ENCODE measurements at places on chromosomes 11 and 22.

DNA sequence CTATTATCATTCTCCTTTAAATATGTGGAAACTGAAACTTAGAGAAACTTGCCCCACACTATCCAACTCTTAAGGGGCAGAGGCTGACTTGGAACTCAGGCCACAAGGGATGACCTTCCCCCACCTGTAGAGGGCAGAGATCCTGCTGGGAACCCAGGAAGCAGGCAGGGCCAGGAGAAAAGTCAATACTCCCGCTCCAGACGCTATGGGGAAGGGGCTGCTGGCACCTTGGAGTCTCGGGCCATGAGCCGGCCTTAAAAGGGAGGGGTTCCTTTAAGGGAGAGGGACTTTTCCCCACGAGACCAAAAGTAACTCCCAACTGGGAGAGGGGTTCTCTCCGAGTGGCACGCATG is 620 bp upstream of the ANO5 start:
- no peak for DNase-seq

DNA sequence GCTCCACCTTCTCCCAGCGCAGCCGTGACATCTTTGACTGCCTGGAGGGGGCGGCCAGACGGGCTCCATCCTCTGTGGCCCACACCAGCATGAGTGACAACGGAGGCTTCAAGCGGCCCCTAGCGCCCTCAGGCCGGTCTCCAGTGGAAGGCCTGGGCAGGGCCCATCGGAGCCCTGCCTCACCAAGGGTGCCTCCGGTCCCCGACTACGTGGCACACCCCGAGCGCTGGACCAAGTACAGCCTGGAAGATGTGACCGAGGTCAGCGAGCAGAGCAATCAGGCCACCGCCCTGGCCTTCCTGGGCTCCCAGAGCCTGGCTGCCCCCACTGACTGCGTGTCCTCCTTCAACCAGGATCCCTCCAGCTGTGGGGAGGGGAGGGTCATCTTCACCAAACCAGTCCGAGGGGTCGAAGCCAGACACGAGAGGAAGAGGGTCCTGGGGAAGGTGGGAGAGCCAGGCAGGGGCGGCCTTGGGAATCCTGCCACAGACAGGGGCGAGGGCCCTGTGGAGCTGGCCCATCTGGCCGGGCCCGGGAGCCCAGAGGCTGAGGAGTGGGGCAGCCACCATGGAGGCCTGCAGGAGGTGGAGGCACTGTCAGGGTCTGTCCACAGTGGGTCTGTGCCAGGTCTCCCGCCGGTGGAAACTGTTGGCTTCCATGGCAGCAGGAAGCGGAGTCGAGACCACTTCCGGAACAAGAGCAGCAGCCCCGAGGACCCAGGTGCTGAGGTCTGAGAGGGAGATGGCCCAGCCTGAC is 2.5 kb downstream of the TSSC4 start:
- DNase-seq = no peak

- DNase-seq = peak; percentile 80
Observed at GRCh38 chr22:38203090-38203810, 1.5 kb downstream of the MAFF start.

GRCh38 chr11:5239046-5239445 is 4.8 kb upstream of the HBD start:
- DNase-seq = no peak

DNA sequence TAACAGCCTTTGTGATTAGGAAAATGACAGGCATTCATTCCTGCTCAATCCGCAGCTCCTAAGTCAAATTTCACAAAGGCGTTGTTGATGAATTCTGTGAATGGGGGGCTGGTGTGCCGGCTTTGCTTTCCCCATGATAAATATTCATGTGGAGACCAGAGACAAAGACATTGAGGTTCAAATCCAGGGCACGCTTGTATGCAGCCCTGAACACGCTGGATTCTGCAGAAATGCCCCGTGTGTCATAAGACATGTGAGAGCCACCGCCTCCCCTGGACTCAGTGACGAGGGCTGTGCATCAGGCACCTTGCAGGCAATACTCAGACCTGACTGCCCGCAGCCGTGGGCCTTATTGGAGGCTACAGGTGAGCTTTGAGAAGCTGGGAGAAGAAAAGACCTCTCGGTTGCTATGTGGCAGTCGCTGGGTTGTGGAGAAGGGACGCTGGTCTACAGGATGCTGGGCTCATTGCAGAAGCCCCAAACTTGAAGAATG is 906.2 kb downstream of the BRD1 start:
- peak; percentile 34 for DNase-seq

DNA sequence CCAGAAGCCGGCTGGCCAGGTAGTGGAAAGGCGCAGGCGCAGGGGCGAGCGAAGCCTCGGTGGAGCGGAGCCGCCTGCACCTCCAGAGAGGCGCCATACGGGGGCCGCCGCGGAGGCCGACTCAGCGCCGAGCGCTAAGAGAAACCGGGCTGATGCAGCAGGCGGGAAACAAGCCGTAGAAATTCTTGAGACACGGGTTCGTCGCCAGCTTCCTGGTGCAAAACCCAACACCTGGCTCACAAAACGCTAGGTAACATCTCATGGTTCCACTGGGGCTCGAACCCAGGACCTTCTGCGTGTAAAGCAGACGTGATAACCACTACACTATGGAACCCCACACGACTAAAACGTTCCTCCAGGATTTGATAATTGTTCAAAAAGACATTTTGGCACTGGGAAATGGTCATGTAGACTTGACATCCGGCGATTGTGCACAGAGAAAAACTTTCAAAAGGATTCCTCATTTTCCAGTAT is 39.1 kb downstream of the OR4D9 start:
- DNase-seq = peak; percentile 94

DNA sequence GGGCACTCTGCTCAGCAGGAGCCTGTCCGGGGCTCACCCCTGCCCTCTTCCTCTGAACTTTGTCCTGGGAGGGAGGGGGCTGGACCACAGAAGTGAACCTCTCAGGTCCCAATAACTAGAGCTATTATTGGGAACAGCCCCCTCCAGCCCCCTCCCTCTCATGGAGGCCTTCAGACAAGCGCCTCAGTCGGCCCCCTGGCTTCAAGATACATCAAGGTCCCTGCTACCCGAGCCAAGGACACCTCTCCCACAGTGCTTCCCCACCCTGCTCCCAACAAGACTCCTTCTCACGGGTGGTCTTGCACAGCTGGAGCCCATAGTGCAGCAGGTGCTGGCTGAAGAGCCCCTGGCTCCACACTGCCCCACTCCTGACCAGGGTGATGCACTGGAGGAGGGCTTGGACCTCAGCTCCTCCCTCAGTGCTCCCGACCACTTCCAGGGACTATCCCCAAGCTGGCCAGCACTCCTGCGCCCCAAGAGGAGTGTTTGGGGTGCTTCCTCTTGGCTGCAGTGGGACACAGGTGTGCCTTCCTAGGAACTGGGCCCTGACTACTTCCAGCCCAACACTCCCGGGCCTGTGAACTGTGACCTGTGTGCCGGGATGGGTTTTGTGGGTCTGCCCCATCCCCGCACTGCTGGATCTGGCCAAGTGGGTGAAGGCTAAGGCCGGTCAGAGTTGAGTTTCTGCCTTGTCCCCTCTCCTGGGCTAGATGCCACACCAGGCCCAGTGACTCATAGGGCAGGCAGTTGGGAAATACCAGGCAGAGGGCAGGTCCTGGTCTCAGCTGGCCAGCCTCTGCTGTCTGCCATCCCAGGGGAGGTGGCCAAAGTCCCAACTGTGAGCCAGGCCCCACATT is 2.2 kb downstream of the PNPLA2 start:
- no peak for DNase-seq

- no peak for DNase-seq
Observed at GRCh38 chr11:92698742-92699141, 270.7 kb upstream of the MTNR1B start.

DNA sequence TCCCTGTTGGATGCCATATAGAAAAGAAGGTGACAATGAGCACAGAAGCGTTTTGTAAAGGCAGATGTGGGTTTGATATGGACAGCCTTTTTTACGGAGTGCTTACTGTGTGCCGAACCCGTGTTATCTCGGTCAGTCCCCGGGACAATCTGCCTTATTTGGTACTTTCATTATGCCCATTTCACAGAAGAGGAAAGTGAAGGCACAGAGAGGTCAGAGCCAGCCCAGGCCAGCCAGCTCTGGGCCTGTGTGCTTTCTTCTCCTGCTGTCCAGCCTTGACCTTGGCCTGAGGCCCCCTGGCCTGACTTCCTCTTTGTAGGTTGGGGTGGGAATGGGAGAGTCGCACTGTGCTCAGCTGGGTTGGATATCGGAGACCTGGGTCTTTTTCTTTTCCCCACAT is 628 bp upstream of the CRYBB1 start:
- no peak for DNase-seq

DNA sequence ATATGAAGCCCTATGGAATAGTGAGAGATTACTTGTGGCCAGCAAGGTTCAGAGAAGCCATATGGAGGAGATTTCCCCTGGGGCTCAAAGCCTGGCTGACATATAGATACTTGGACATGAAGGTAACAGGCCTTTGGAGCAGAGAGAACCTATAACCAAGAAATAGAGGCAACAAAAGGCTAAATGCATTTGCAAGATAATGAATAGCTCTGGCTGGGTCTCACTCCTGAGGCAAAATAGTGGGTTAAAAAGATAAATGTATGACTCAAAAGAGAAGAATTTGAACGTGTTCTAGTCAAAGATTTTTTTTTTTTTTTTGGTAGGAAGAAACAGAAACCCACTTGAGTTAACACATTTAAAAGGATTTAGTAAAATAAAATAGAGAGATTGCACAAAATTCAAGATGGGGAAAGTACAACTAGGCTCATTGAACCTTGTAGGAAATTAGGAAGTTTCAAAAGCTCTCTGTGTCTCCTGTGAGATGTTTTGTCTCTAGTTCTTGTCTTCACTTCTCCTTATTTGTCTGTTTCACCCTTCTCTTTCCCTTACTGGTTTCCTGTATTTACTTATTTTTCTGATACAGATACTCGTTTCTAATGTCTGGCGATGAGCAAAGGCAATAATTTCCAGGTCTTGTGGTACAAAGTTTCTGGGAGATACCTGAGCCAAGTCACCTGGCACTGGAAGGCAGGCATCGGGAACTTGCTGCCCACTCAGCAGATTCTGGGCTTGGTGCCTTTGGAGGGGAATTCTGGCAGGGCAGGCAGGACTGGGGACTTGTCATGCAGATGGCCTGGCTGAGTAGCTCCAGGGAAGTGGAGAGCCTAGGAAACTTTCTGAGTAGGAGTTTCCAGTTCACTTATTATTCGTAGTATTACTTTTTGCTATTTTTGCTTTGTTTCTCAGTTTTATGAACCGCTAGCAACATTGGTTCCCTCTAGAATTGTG is 49.2 kb upstream of the SESN3 start:
- DNase-seq = no peak

GRCh38 chr11:133892126-133892525 is 46.8 kb upstream of the SPATA19 start:
- no peak for DNase-seq

DNA sequence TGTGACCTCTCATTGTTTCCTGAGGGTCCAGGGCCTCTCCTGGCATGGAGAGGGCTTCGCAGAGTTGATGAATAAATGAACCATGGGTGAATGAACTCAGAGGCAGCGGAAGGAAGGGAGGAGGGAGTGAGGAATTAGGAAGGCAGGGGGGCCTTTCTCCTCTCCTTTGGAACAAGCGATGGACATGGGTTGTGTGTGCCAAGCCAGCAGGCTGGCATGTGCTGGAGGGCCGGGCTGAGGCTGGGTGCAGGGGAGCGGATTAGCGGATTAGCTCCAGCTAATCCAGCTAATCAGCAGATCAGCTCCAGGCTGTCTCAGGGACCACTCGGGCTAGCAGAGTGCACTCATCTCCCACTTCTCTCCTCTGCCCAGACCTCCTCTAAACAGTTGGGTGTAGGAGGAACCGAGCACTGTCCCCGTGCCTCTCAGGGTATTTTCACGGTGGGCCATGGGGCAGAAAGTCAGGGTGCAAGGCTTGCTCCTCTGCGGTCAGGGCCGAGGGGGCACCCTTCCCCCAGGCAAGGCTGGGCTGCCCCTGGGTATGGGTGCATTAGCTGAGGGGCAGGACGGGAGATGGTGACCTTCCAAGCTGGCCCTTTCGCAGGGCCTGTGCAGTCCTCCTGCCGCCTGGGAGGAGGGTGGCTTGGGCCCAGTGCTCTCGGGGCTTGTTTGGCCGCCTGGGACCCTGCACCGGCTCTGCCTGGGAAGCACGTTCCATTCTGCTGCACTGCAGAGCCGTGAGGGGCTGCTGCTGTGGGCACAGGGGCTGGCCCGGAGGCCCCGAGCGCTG is 120.3 kb upstream of the B3GAT1 start:
- peak; percentile 37 for DNase-seq

DNA sequence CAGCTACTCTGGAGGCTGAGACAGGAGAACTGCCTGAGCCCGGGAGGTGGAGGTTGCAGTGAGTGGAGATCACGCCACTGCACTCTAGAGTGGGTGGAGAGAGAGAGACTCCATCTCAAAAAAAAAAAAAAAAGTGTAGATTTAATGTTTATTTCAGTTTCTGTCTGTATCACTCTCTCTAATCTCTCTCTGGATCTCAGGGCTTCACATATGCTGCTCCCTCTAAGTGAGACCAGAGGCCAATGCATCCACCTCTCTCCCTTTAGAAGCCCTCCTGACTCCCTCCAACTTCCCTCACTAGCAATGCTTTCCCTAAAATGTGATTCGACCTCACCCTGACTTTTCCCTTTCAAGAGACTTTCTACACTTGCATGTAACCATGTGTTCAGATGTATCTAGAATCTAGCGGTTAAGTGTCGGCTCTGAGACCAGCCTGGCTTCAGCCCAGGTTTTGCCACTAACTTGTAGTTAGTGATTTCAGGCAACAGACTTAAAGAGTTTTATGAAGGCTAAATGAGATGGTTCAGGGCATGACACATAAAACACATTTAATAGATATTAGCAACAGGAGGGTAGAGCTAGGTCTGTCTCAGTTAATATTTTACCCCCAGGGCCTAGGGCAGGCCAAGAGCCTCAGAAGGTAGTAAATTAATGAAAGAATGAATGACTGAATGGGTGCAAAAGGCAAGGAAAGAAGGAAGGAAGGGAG is 364.3 kb downstream of the LARGE1 start:
- no peak for DNase-seq

- DNase-seq = no peak
Observed at GRCh38 chr22:33781411-33781810, 138.9 kb downstream of the LARGE1 start.
